Stimulated activated CD8-positive, alpha-beta memory T cell treated with anti-CD3 and anti-CD28 coated beads, Interleukin-7, amount 100 ng/mL, for 4 hours (primary cell): ENCODE measurements at places on chromosomes 7 and 10.

- DNase-seq: no peak
Observed at GRCh38 chr7:129676017-129676897, 64.7 kb downstream of the NRF1 start.

DNA sequence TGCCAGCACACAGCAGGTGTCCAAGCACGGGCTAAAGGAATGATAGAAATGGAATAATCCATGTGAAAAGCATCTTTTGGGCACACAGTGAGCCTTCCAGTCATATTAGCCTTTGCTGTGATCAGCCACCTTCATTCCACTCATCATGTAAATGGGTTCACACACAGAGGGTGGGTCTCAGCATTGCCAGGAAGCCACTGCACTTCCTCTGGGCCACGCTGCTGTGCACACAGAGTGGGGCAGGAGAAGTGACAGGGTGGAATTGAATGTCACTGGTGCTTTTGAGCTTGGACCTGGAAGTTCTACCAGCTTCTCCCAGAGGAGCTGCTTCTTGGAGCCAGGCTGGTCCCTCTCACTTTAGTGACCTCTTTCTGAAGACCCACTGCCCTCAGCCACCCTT lies 203.5 kb downstream of the USP6NL start:
- DNase-seq: no peak

- DNase-seq: no peak
Observed at GRCh38 chr10:114914560-114914959, 23.4 kb upstream of the TRUB1 start.

- DNase-seq: no peak
Observed at GRCh38 chr10:79092292-79092896, 23.6 kb downstream of the ZMIZ1 start.

DNA sequence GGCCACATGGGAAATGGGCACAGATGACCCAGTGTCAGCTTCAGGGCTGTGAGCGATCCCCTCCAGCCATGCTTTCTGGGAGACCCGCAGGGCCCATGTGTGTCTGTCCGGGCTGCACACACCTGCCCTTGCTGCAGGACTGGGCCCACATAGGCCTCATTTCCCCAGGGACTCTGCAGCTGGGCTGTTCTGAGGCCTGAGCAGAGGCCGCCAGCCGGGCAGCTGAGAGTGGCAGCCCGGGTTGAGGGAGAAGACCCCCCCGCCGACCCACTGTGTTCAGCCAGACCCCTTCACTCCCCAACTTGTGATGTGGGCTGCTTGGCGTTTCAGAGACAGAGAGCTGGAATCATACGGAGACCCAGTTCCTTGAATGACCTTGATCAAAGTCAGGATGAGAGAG lies 50.1 kb upstream of the DPYSL4 start:
- no peak for DNase-seq

- DNase-seq: no peak
Observed at GRCh38 chr10:32318476-32318896, 28.5 kb downstream of the EPC1 start.

DNA sequence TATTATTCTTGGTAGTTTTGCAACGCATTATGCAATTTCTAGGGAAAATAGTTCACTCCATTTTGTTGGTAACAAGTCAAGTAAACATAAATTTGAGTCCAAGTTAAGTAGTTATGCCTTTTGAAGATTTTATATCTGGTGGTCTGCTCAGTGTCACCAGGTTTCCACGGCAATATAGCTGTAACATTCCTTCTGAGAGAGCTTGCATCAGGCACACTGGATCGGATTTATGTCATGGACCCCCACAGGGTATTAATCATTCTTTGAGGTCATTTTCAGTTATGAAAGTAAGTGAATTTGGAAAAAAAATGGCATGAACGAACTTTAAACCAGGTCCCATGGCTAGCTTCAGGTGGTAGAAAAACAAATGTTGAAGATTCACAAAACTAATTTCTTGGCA lies 136.3 kb downstream of the POLR1F start:
- no peak for DNase-seq

DNA sequence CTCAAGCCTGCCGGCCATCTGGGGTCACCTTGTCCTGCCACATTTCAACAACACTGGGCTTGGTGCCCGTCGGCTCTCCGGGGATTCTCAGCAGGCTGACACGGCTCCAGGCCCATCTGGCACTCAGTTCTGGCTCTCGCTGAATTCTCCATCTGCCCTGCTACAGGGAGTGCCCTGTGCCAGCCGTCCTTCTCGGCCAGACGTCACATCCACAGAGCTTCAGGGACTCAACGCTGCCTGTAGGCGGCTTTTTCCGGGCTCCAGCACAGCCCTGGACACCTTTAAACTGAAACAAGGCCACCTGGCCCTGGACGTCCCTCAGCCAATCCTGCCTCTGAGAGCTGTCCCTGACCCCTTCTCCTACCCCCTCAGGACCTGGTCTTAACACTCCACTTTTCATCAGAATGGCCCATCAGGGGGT lies 43.0 kb downstream of the TMEM130 start:
- no peak for DNase-seq

GRCh38 chr7:148537435-148537834 lies 53.1 kb upstream of the C7orf33 start:
- DNase-seq: no peak

- no peak for DNase-seq
Observed at GRCh38 chr7:124635416-124635815, 130.2 kb downstream of the GPR37 start.

DNA sequence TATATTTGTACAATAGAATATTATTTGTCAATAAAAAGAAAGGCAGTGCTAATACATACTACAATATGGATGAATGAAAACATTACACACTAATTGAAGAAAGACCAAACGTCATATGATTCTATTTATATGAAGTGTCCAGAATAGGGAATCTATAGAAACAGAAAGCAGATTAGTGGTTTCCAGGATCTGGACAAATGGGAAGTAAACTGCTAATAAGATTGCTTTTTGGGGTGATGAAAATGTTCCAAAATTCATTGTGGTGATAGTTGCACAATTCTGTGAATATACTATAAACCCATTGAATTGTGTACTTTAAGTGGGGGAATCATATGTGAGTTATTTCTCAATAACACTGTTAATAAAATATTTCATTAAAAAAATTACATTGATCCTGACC lies 78.2 kb upstream of the IFRD1 start:
- DNase-seq: no peak

DNA sequence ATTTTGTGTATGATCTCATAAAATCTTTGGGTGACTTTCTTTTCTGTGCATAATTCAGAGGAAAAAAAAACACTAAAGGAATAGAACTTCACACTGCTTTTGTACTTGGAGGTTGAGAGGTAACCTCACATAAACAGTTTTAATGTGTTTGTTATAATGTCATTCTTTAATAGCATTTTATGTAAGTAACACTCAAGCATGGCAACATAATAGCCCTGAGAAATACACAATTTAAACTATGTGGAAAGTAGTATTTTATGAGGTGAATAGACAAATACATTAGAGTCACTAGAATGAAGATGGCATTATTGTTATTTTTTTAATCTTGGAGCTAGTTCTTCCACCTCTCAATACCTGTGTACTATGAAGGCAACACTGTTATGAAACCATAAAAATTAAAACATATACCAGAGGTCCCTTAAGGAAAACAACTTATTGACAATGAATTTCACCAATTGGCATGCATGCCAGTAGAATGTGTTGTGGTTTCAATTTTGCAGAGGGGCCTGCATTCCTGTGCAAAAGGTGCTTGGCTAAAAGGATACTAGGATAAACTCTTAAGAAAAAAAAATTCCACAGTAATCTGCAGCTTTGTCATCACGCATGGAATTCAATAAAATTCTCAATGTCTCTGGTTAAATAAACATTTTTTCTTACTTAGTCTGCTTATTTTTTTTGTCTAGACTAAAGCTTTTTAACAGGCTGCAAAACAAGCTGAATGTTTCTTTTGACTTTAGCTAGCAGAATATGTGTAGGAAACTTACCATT lies 102.5 kb downstream of the CD36 start:
- no peak for DNase-seq

DNA sequence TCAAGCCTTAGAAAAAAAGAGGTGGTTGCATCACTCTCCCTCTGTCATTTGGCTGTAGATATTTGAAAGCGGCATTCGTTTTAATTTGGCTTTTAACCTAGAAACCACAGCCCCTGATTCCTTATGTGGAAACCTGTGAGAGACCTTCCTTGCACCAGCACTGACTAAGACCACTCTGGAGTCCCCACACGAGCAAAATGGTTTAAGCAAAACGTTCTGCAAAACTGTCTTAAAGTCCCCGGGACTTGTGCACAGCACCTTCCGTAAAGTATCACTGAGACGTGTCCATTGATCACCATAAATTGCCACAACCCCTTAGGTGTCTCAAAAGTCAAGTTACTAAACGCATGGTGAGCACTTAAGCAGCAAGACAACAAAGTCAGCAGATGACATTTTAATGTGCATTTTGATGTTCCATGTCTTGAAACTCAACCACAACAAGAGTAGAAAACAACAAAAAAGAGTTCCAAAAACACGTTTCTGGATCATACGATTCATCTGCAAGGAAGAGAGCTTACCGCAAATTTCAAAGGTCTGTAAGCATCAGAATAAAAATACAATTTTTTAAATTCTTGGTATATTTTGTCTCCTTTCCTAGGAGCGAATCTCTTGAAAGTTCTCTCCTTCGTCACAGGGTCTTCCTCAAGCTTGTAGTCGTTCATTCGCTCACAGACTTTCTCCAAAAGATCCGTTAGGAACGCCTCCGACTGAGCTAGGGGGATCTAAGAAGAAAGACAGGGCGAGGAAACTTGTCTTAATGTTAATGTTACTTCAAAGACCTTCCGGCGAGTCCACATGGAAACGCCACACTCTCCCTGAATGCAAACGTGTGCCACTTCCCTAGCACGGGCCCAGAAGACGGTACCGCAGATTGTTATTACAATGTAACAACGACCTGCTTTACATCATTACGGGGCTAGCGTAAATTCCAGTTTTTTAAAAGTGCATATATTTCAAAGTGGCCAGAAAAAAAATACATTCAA lies 37.7 kb downstream of the CNPY1 start:
- no peak for DNase-seq
